ENCODE measurements at places on chromosomes 3 and 15.

GRCh38 chr15:73171711-73172110 lies 119.4 kb downstream of the NEO1 start:
- no peak for DNase-seq

DNA sequence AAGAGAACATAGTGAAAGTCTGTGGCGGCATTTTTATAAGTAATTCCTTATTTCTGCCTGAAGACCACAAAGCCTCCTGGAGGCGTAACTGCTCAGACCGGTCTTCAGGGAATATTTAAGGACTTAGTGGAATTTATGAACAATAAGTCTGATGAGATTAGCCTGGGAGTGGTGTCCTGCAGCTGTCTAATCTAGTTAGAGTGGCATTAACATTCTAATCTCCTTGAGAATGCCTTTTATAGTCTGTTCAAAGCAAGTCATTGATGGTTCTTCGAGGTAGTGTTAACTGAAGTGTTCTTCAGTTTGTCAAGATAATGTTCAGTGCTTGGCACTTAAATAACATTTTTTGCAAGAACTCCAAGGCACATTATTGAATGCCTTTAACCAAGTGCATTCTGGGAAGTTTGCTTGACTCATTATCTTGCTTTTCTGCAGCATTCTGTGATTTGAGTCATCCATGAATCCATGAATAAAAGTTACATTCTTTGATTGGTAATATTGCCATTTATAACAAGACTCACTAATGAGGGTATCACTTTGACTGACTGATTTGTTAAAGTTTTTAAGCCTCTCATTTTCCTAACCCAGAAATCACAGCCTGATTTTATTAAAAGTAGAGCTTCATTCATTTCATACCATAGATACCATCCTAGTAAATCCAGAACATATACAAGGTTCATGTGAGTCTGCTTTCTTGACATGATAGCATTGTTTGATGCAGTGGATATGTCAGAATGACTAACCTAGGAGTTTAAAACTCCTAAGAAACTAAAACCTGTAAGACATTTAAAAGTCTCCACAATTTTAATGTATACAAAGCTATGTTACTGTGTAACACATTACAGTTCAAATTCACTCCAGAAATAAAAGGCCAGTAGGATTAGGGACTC lies 12.5 kb downstream of the RBM5 start:
- no peak for DNase-seq

DNA sequence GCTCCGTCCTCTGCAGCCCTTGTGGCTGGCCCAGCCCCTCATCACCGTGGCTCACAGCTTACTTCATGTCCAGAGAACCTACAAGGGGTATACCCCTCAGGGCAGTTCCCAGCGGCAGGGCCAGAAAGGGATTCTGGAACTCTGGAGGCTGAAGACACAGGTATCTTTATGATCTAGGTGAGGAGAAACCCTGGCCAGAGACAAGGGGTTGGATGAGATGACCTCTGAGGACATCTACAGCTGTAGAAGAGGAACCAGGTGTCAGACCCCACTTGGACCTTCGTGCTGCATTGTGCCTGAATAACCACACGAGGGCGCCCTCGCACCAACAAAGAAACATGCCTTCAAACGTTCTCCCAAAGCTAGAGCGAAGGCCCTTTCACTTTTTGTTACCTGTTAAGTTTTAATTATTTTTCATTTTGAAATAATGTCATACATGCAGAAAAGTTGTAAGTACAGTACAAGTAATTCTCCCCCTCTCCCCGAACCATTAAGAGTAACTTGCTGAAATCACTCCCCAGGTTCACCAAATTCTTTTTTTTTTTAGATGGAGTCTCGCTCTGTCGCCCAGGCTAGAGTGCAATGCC lies 118.7 kb upstream of the SMAD3 start:
- peak; percentile 74 for DNase-seq

- no peak for DNase-seq
Observed at GRCh38 chr15:75025107-75025506, 1.7 kb downstream of the PPCDC start.

GRCh38 chr3:138230525-138230924 lies 43.4 kb downstream of the ARMC8 start:
- no peak for DNase-seq

GRCh38 chr3:169256796-169257522 lies 406.6 kb downstream of the MECOM start:
- DNase-seq = no peak

GRCh38 chr15:74722591-74722990 lies 2.7 kb downstream of the CYP1A1 start:
- no peak for DNase-seq

- no peak for DNase-seq
Observed at GRCh38 chr3:48897460-48898376, 964 bp downstream of the SLC25A20 start.

DNA sequence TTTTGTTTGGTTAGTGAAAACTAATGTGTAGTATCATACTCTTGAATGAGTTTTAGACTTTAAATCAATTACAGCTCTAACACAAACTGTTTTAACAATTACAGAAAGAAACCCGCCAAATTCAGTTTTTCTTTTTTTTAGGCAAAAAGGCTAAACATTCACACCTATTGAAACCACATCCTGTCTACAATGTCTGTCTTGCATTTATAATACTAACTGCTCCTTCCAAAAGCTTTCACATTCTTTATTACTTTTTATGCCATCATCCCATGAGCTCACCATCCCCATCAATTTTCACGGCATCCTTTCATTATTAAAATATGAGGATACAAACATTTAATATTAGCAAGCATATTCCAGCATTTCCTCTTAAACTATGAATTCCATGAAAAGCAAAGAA lies 593.3 kb downstream of the FOXP1 start:
- DNase-seq = no peak

- DNase-seq = no peak
Observed at GRCh38 chr15:66721501-66721937, 19.5 kb downstream of the SMAD6 start.

- no peak for DNase-seq
Observed at GRCh38 chr15:51367322-51367976, 26.0 kb downstream of the GLDN start.

DNA sequence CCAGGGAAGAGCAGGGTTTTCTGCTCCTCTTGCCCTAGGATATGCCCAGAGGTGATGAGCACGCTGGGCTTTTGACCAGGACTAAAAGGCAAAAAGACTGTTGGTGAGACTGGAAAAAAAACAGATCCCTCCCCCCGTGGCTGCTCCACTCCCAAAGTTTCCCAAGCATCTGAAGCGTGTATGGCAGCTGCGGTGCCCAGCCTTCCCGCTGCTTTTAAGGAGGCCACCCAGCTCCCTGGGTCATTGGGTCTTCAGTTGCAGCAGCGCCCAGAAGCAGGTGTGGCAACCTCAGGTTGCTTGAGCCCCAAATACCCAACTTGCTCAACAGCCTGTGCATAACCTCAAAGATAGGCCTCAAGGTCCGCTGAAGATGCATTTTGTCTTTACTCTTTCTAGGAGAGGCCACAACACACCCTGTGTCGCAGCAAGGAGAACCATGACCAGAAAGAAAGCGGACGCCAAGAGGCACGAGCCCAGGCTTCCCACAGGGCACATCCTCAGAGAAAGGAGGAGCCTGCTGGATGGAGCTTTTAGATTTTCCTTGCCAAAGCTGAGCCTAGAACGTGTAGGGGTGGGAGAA lies 2.0 kb downstream of the SRGAP3 start:
- no peak for DNase-seq

DNA sequence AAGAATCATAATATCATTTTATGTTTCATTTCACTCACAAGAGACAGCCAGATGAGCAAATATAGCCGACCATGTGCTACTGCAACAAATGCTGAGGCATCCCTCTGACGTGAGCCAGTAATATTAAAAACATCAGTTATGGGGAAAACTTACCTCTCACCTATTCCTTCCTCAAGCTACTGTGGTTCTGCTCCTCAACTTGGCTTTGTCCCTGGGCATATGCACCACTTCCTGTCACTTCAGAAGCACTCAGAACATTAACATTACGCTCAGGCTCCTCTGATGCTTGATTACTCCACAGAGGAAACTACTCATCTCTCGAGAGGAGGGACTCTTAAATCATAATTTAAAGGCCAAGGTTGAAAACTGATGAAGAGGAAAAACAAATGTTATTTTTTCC lies 457.0 kb upstream of the ALCAM start:
- DNase-seq = no peak

GRCh38 chr3:194584866-194585265 lies 48.4 kb downstream of the TMEM44 start:
- no peak for DNase-seq

GRCh38 chr3:53216723-53217122 lies 39.1 kb downstream of the TKT start:
- DNase-seq = no peak

DNA sequence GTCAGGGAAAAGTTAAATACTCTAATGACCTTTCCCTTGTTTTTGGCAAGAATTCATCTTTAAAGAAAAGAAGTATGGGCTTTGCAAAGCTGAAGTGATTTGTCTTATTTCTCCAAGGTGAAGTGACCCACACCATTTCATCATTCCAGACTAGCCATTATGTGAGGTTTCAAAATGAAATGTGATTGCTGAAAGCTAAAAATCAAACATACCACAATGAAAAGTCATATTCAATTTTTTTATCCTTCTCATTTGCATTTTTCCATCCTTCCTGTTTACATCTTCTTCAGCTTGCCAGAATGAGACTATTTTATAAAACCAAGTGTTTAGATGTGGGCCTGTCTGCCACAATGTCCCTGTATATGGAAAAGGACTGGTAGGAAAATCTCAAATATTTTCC lies 142.3 kb upstream of the STRIT1 start:
- DNase-seq = no peak

DNA sequence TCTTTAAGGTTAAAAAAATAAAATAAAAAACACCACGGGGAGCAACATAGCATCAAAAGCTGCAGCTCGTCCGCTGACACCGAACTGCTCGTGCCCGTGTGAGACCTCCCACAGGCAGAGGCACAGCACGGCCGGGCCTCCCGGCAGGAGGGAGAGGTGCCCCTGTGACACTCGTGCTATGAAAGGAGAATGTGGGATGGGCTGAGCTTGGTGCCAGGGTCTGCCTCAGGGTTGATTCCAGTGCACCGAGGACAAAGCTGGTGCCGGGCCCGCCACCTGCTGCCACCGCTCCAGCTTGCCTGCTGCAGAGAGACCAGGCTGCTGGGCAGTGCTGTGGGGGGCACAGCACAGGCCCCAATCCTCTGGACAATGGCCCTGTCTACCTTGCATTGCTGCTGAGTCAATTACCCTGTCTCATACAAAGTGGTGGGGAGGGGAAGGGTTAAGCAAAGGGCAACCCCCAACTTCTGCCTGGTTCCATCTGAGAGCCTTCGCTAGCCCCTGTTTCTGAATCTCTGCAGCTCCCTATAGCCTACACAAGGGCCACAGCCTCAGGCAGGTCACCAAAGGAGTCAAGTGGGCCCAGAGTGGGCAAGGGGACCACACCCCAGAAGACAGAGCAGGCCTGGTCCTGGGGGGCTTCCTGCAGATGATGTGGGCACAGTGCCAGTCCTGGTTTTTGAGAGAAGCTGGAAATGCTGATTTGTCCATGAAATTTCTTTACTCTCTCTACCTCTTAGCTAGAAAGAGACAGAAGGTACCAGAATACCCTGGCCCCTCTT lies 74.0 kb upstream of the SNRPA1 start:
- DNase-seq = no peak

DNA sequence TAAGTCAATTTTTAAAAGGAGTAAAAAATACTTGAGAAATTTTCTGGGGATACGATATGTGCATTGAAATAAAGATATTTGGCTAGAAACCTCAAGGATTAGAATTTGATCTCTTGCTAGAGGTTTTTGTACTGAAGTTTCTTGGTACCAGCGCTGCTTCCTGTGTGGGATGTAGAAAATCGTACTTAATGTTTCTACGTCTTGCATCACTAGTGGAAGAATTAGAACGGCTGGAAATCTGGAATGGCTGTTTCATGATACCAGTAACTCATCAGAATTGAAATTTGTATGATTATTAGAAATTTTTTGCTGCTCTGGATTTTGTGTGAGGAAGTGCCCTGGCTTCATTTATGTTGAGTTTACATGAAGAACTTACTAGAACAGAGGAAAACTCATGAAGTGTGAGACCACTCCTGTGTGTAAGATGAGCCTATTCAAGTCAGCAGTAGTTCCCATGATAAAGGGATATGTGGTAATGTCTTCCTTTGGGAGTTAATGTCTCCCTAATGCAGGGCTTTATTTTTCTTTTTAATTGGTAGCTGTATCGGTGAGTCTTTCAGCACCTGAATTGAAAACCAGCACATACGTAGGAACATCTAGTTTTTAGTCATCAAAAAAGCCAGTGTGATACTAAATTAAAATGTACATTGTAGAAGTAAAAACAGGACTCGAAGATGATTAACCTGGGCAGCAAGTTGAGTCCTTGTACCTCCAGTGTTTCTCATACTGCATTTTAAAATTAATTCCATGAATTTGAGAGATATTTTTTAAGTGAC lies 3.2 kb downstream of the KBTBD8 start:
- no peak for DNase-seq

GRCh38 chr3:195448205-195448875 lies 5.5 kb upstream of the ACAP2 start:
- DNase-seq = no peak

- DNase-seq = no peak
Observed at GRCh38 chr15:55360256-55360655, 41.2 kb downstream of the PIGB start.

DNA sequence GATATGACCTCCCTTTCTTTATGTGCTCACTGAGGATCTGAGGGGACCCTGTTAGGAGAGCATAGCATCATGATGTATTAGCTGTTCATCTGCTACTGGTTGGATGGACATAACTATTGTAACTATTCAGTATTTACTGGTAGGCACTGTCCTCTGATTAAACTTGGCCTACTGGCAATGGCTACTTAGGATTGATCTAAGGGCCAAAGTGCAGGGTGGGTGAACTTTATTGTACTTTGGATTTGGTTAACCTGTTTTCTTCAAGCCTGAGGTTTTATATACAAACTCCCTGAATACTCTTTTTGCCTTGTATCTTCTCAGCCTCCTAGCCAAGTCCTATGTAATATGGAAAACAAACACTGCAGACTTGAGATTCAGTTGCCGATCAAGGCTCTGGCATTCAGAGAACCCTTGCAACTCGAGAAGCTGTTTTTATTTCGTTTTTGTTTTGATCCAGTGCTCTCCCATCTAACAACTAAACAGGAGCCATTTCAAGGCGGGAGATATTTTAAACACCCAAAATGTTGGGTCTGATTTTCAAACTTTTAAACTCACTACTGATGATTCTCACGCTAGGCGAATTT lies 14.9 kb downstream of the GREM1 start:
- no peak for DNase-seq

GRCh38 chr15:64875641-64876223 lies 34.0 kb downstream of the PLEKHO2 start:
- DNase-seq = no peak

DNA sequence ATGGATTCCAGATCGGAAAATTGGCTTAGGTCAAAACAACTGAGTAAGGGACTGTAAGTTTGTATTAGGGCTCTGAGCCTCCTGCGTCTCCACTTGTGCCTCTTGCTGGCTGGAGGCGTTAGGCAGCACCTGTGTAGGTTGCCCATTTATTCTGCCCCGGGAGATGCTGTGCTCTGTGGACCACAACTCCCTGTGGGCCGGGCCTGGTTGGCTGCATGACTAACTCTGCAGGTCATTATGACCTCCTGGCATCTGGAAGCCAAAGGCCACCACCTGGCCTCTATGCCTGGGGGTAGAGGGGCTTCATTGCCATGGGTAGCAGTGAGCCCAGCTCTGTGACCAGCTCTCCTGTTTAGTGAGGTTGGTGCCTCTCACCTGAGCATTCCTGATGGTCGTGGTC lies 36.0 kb upstream of the BDH1 start:
- no peak for DNase-seq

- DNase-seq = no peak
Observed at GRCh38 chr3:135622215-135622614, 343.3 kb upstream of the PPP2R3A start.
